Foreskin keratinocyte (primary cell): ENCODE measurements at places on chromosomes 6 and 20. TPM values are rescaled to one million over a fixed set of nuclear protein-coding genes. Genes with fewer than 3 reads are reported as not detected.

- no peak for DNase-seq
Measured at GRCh38 chr6:113052506-113052905, 705.4 kb downstream of the RFPL4B start.

Gene ADGRG6
- polyA plus RNA-seq = 5.7 and 7.1 TPM in 2 replicates

DNA sequence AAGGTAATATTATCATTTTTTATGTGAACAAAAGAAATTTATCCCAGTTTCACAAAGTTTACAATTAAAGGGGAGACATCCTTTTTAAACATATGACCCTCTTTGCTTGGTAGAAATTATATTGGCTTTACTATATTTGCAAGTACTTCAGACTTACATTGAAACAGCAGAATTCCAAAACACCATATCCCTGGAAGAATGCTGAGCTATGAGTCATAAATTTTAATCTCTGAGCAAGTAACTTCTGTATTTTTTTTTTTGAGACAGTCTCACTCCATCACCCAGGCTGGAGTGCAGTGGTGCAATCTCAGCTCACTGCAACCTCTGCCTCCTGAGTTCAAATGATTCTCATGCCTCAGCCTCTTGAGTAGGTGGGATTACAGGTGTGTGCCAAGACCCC is 240.4 kb downstream of the TBC1D32 start:
- peak; percentile 25 for DNase-seq

DNA sequence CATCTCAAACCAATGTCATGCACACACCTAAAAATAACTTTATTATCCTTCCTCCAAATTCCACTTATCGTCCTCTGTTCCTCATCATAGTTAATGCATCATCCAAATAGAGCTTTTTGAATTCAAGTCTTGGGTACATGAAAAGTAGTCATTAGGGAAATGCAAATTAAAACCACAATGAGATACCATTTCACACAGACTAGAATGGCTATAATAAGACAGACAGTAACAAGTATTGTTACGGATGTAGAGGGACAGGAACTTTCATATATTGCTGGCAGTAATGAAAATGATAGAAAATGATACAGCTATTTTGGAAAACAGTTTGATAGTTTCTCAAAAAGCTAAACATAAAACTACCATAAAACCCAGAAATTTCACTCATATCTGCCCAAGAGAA is 59.1 kb downstream of the FHL5 start:
- DNase-seq = no peak

DNA sequence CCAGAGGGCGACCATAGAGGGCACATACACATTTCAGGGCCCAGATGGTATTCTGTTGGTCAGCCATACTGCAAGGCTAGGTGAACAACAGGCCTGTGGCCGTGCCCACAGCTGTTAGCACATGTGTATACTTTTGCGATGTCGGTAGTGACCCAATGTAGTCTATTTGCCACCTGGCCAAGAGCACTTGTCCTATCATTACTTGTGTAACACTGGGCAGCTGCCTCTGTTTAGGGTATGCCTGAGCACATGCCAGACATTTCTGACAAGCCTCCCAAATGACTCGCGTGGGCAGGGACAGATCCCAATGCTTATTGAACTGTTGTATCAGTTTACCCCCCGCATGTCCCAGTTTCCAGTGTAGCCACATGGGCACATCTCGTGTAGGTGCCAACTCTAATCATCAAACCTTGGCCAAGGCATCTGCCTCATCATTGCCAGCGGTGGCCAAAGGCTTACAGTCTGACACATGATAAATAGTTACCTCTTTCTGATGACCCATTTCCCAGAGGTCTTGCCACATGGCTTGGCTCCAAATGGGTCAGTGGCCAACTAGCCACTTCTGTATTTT is 74.4 kb upstream of the FBXL4 start:
- DNase-seq = no peak

- peak; percentile 33 for DNase-seq
Measured at GRCh38 chr6:119915971-119916370, 566.4 kb upstream of the MAN1A1 start.

DNA sequence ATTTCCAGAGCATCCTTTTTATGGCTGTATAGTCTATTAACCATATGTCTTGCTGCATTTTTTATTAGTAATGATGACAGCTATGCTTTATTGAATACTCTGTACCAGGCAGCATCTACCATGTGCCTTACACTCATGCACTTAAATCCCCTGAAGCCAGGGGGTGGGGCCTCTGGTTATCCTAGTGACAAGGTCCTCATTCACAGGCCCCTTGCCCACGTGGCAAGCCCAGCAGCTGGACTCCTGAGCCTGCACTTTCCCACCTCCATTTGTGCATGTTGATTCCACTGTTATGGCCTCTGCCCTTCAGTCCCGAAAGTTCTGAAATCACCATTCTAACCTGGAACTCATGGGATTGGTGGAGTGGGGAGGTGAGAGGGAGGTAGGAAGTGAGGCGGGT is 22.3 kb downstream of the ACTR5 start:
- DNase-seq = no peak

DNA sequence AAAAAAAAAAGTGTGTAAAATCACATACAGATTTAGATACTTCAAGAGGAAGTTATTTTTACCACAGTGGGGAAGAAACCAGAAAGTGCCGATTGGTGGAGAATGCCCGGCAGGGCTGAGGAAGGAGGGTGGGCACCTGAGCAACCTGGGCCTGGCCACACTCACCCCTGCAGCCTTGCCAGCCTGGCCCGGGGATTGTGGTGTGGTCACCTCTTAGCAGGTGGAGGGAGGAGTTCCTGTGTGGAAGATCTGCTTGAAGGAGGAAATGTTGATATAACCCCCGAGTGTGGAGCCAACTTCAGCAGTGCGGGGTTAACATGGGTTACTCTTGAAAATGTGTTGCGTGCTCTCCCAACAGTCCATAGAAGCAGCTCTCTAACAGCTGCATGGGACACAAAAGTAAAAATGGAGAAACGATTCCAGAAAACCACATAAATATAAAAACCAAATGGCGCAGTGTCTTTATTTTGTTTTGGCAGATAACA is 14.7 kb downstream of the UST start:
- no peak for DNase-seq

DNA sequence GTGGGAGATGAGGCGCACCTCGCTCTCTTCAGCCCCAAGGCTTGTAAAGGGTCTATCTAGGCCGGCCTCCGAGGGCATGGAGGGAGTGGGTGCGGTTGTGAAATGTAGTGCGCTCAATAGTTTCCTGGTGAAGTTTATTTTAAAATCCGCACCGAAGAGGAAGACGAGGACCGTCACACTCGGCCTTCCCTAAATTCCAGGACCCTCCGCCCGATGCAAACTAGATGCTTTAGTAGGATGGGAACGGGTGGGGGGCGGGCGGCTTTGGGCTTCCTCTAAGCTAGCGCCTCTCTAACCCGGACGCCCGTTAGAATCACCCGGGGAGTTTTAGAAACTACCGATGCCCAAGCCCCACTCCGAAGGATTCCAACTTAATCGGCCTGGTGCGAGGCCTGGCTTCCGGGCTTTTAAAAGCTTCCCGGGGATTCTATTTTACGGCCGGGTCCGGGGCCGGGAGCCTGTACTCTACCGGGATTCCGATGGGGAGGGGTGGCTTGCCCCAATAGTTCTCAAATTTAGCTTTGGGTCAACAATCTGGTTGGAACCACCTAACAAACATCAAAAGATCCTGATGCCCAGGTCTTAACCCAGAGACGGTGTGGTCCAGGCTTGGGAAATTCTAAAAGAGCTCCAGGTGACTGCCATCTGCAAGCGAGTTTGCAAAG is 548 bp upstream of the BCAS4 start:
- DNase-seq = no peak

GRCh38 chr6:79544299-79544927 is 7.2 kb upstream of the LCA5 start:
- DNase-seq = peak; percentile 10

Gene HTR1B
- polyA plus RNA-seq = 0.28 and 0.43 TPM in 2 replicates

DNA sequence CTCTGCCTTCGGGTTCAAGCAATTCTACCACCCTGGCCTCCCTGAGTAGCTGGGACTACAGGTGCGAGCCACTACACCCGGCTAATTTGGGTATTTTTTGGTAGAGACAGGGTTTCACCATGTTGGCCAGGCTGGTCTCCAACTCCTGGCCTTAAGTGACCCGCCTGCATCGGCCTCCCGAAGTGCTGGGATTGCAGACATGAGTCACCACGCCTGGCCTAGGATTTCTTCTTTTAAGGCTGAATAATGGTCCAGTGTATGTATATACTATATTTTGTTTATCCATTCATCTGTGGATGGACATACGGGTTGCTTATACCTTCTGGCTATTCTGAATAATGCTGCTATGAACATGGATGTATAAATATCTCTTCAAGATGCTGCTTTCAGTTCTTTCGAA is 17.1 kb downstream of the RIOK1 start:
- DNase-seq = no peak

Gene BTBD9
- 1.0 and 1.1 TPM in 2 replicates for polyA plus RNA-seq

Gene UBE2C
- 186 and 264 TPM in 2 replicates for polyA plus RNA-seq

- no peak for DNase-seq
Measured at GRCh38 chr6:145733810-145734209, 1.5 kb downstream of the EPM2A start.

- DNase-seq = no peak
Measured at GRCh38 chr6:70309243-70309642, 6.4 kb upstream of the COL9A1 start.

- no peak for DNase-seq
Measured at GRCh38 chr20:6253396-6253795, 130.6 kb upstream of the FERMT1 start.

- no peak for DNase-seq
Measured at GRCh38 chr6:19694697-19695096, 142.5 kb upstream of the ID4 start.

- no peak for DNase-seq
Measured at GRCh38 chr6:165807249-165807960, 144.4 kb upstream of the PDE10A start.

DNA sequence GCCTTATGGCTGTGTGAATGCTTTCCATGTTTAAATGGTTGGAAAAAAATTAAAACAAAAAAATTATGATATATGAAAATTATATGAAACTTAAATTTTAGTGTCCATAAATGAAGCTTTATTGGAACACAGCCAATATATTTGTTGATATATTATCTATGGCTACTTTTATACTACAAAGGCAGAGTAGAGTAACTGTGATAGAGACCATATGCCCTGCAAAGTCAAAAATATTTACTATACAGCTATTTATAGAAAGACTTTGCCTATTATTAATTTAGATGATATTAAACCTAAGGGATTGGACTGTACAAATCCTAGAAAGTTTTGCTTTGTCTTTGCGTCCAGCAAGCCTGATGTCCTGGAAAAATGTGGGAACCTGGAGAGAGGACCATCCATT is 518.3 kb upstream of the JAG1 start:
- DNase-seq = no peak

DNA sequence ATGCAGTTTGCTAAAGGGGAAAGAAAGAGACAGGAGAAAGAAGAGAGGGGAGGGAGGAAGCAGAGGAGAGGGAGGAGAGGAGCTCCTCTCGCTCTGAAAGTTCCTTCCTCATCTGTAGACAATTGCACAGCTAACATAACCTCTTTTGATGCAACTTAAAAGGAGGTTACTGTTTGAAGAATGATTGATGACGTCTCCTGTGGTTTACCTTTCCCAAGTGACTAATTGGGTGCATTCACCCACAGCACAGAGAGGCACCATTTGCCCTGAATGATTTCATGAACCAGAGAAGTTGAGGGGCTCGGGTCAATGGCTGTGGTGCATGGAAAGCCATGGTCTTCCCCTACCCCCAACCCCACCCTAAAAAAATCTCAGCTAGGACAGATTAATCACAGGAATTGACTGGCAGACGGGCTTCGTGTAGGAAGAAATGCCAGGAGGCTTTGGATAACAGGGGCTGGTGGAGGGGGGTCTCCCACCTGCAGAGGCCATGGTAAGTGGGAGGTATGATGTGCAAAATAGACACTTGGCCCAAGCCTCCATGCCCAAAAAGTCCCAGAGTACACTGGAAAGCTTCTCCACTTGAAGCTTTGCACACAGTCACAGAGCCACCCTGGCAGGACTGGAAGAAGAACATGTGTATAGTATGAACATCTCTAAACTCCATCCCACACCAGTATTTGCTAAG is 213.7 kb downstream of the ANKRD60 start:
- peak; percentile 80 for DNase-seq

DNA sequence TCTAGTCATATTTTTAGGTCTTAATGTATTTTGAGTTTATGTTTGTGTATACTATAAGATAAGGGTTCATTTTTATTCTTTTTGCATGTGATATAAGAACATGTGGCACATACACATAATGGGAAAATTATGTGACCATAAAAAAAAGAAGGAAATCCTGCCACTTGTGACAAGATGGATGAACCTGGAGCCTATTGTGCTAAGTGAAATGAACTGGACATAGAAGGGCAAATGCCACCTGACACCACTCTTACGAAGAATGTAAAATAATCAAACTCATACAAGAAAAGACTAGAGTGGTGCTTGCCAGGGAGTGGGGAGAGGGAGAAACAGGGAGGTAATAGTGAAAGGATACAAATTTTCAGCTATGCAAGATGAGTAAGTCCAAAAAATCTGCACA is 126.1 kb downstream of the PLEKHG1 start:
- DNase-seq = no peak

Gene GPX5
- not detected in 2 replicates for polyA plus RNA-seq

DNA sequence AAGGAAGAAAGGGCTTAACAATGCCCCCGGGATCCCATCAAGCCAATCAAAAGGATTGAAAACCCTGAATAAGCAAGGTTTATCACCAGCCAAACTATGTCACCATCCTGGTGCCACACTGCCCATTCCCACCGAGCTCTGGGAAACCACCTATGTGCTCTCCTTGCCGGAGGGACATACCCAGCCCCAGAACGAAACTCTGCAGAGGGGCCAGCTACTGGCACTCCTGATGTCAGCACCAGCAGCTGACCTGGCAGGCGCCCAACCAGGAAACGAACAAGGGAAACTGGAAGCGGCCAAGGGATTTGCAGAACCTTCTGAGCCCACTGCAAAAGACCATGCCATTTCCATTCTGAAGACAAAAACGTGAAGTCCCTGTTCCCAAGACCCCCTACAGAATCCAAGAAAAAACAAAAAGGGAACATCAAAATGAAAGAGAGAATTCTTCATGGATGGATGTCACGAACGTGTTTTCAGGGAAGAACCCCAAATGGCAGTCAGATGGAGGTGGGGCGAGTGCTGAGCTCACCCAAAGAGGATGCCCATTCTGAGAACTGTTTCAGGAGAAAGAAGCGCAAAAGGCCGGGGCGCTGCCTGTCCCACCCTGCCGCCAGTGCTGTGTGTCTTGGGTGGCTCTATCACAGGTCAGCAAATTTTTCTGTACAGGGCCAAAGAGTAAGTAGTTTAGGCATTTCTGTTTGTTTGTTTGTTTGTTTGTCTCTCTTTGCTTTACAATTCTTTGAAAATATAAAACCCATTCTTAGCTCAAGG is 305.2 kb downstream of the ESR1 start:
- DNase-seq = no peak

GRCh38 chr6:169073311-169073710 is 180.3 kb downstream of the THBS2 start:
- DNase-seq = no peak
